Activated CD4-positive, alpha-beta T cell treated with anti-CD3 and anti-CD28 coated beads, Interleukin-2, amount 50 U/mL, for 24 hours (primary cell): ENCODE measurements at places on chromosomes 12 and 14.
A peak's percentile ranks its signal among the peaks of the same experiment; 100 is the strongest.

GRCh38 chr12:132834181-132834711, 5.6 kb upstream of the GOLGA3 start:
- DNase-seq = no peak

DNA sequence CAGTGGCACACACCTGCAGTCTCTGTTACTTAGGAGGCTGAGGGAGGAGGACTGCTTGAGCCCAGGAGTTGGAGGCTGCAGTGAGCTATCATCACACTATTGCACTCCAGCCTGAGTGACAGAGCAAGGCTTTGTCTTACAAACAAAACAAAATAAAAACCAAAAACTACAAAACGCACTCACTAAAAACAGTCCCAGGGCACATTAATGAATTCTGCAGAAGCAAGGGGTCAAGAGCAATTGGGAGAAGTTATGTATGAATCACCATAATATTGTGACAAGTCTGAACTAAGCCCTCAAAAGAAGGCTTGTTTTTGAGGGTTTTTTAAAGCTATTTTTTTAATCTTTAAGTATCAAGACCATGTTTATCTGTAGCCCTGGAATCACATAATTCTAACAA, 201.1 kb downstream of the MED13L start:
- no peak for DNase-seq

DNA sequence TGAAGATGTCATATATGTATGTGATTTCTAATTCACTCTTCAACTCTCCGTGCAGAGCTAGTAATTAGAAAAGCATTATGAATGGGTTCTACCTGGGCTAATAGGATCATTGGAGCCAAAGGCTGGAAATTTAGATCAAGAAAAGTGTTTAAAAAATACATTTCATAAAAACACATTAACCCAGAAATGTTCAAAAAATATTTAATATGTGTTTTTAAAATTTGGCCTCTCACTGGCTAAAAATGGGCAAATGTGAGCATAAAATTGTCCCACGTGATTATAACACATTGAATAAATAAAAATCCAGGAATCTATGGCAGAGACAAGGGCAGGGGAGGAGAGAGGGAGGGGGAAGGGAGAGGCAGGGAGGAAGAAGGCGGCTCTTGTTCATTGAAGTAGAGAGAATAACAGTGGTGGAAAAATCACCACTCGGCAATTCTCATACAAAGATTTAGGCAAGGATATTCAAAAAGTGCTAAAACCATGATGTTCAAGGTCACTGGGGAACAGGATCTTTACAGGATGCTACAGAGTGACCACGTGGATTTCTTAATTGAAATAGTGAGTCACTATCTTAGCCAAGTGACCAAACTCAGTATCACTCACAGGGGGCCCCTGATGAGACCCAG, 38.8 kb downstream of the FBXO21 start:
- no peak for DNase-seq

DNA sequence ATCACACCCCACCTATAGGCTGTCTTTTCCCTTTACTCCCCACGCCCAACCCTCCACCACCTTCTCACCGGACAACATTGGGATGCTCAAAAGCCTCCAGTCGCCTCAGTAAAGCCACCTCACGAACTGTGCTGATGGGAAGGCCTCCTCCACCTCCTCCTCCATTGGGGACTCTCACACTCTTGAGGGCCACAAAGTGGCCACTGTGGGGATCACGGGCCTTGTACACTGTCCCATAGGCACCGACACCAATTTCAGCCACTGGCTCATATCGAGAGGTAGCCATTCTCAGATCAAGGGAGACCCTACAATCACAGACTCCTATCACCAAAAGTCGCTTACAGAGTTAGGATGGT, 700 bp downstream of the CDK4 start:
- no peak for DNase-seq

- no peak for DNase-seq
Observed at GRCh38 chr12:52628841-52629240, 10.5 kb upstream of the KRT73 start.

DNA sequence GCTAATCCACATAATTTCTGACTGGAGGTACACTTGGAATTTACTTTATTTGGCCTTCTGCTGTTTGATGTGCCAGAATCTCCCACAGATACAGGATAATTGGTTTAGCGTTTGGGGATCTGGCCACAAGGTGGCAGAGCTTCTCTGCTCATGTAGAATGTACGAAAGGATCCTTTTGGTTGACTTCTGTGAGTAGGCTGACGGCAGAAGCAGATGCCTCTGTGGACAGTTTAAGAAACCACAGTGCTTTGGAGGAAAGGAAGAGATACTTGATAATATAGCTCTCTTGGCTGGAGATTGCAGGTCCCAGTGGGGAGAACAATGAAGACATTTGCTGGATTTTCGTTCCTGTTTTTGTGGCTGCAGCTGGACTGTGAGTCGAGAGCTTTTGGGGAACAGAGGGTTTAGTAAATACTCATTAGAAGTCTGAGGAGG, 75.3 kb upstream of the OR4E1 start:
- DNase-seq = peak; percentile 21

DNA sequence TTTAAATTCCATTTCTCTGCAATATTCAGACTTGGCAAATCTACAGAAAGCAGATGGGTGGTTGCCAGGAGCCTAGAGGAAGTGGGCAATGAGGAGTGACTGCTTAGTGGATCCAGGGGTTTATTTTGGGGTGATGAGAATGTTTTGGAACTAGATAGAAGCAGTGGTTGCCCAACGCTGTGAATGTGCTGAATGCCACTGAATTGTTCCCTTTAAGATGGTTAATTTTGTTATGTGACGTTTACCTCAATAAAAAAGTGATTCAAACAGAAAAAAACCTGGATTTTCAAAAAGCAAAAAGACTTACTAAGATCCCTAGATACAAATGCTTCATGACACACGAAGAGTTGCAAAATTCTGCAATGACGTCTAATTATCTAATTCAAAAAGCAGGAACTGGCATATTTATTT, 34.2 kb downstream of the DAO start:
- DNase-seq = no peak
